ENCODE measurements at places on chromosomes 4 and X.

DNA sequence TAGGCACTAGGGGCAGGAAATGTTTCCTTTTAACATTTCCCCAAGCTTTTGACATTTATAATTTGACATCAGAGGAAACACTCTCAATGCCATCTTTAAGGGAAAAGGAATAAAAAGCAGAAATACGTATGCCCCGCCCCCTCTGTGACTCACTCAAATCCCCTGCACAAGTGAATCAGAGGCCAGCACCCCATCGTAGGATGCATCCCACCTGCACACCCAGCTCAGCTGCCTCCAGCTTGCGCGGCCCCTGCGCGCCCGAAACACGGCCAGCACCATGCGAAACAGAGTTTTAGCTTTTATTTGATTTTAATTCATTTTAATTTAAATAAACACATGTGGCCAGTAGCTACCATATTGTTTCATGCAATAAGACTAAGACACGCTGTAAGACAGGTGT, 29.5 kb downstream of the ABLIM2 start:
- DNase-seq = no peak

DNA sequence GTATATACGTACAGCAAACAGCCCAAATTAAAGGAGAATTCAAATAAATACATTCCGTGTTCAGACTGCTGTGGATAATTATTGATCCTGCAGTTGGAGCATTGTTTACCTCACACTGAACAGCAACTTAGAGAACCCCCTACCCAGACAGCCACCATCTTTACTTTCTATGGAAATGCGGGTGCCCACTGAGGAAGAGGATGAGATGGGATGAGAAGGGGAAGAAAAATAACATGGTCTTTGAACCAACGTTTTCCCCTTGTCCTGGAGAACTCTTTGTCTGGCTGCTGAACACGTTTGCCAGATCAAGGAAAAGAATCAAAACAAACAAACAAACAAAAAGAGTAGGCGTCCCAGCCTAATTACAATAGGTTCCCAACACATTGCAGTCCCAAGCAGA, 1.5 kb downstream of the TSPAN5 start:
- no peak for DNase-seq

- no peak for DNase-seq
These were observed 68.9 kb downstream of the MAP3K15 start for GRCh38 chrX:19446397-19446796.

- no peak for DNase-seq
These were observed 280.1 kb upstream of the ZFP42 start for GRCh38 chr4:187715466-187715865.

- no peak for DNase-seq
These were observed 6.4 kb upstream of the RHOH start for GRCh38 chr4:40190465-40190864.
